ENCODE measurements at places on chromosomes 12 and 14. TPM values are rescaled to one million over a fixed set of nuclear protein-coding genes. Genes with fewer than 3 reads are reported as not detected.

The NIN gene
- 21.9 TPM for total RNA-seq

The CGRRF1 gene
- total RNA-seq = 17.8 TPM

The CAPZA3 gene
- total RNA-seq = not detected

The PMEL gene
- total RNA-seq = 128 TPM

The KRT82 gene
- not detected for total RNA-seq

The VWF gene
- 0.60 TPM for total RNA-seq

The GYS2 gene
- total RNA-seq = not detected

The BCL2L14 gene
- 2.4 TPM for total RNA-seq

The SERPINA9 gene
- total RNA-seq = not detected

The GLT1D1 gene
- total RNA-seq = 3.6 TPM

The FGF23 gene
- total RNA-seq = 0.42 TPM

The SLCO1A2 gene
- 4.4 TPM for total RNA-seq

DNA sequence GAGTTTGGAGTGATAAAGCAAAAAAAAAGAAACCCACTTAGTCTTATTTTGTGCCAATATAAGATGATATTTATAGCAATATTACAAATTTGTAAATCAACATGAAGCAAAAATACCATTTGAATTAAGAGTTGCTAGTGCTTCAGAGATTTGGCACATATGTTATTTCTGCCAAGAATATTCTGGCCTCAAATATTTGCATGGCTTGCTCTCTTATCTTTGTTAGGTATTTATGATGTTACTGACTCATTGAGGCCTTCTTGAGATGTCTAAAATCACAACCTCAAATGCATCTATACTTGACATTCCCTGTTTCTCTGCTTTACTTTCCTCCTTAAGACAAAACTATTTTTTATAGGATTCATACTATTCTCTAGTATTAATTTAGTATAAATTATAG lies 301.5 kb downstream of the NELL2 start:
- no peak for DNase-seq

GRCh38 chr14:32329146-32329545 lies at the start of gene AKAP6:
TSS of gene AKAP6 (plus strand) at chr14:32329298. CDS start at chr14:32433494, 104,196 bp downstream.
- DNase-seq = no peak

DNA sequence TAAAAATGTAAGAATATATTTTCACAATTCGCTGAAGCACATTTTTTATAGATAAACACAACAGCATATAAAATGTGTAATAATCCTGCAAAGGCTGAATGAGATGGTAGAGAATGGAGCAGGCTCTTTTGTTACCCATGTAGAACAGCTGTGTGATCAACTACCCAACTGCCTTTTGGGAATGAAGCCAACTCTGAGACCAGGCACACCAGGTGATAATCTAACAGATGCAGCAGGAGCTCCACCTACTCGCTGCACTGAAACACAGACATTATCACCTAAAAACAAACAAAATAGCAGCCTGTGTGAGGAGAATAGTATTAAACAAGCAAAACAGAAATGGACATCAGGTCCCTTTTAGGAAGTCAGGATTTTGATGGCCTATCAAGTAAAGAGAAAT lies 183.3 kb downstream of the CCDC59 start:
- DNase-seq = no peak

DNA sequence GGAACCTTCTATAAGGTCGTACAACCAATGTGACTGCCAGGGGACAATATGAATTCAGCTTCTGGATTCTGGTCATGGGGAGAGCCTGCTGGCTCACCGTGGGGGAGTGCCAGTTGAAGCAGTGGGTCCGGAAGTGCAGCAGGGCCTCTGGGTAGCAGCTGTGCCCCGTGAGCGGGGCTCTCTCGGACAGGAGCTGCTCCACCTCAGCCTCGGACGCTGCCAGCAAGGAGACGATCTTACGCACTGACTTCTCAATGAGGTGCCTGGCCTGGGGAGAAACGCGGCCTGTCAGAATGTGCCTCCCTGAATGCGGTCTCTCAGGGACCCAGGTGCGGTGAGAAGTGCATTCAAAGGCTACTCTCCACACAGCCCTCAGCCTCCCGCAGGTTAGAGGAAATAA lies 42.0 kb downstream of the LGMN start:
- DNase-seq = no peak

GRCh38 chr12:88336076-88336739 lies 194.1 kb downstream of the TMTC3 start:
- no peak for DNase-seq

- no peak for DNase-seq
Observed at GRCh38 chr12:88985631-88986030, 366.7 kb downstream of the DUSP6 start.

DNA sequence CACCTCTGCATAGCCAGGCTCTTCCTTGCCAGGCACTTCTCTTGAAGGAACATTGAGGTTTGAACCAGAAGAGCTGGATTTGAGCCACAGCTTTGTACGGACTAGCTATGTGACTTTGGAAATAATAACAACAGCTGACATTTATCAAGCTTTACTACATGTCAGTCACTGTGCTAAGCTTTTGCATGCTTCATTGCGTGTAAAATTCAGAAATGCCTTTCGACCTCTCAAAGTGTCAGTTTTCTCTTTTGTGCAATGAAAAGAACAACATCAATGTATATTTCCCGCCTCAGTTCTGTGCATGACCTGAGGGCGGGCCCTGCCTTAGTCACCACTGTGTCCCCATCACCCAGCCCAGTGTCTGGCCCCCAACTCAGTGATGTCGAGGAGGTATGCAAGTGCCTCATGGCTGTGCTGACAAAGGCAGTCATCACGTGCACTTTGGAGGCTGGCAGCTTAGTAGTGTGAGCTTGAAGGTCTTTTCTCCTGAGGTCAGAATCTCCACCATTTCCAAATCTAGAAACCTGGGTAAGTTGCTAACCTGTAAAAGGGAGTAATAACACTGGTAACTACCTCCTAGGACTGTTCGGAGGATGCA lies 17.9 kb upstream of the AQP2 start:
- DNase-seq = no peak

- DNase-seq = no peak
Observed at GRCh38 chr14:81559385-81559784, 25.7 kb upstream of the SEL1L start.

DNA sequence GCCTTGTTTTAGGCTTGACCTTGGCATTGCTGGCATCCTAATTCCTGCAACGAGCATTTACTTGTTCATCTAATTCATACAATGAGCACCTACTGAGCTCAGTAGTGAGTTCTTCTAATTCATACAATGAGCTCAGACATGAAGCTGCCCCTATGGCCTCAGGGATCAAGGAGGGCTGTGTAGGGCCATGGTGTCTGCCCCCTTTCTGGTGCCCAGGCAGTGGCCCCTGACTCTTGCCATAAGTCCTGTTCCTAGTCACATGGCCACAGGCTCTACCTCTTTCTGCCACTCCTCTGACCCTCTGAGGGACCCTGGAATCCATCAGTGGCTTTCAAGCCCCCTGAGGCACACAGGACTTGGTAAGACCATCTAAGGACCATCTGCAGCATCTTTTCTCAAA lies 148.8 kb downstream of the ZFP36L1 start:
- DNase-seq = no peak

- DNase-seq = no peak
Observed at GRCh38 chr12:110107369-110108281, 16.5 kb upstream of the IFT81 start.

- DNase-seq = no peak
Observed at GRCh38 chr14:103696070-103696402, 19.2 kb downstream of the XRCC3 start.
